Activated T-helper 2 cell treated with anti-CD3 and anti-CD28 coated beads, Interferon-gamma antibody, Interleukin-2, Interleukin-4, amounts not matched to agents 10 μg/mL and 5 μg/mL and 100 μg/mL, durations not matched to agents 14 hours and 24 hours and 36 hours (primary cell): ENCODE measurements at places on chromosomes 4 and X.

GRCh38 chrX:71181910-71182799 is 37.5 kb downstream of the NLGN3 start:
- peak; percentile 81 for DNase-seq

- no peak for DNase-seq
Observed at GRCh38 chr4:19945979-19946380, 305.7 kb upstream of the SLIT2 start.

DNA sequence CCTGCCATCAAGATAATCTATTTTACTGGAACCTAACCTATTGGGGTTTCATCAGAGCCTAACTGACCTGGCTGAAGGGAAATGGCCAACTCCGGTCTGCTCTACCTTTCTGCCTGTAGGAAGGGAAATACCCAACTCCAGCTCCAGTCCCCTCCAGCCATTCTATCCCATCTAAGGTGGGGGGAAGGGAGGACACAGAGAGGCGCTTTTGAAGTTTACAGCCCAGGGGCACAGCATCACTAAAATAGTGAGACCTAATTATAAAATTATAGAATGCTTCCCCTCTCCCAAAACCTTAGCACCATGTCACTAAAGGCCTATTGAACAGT is 27.8 kb upstream of the ACSL4 start:
- DNase-seq: no peak

GRCh38 chr4:31548021-31548420 is 827.9 kb downstream of the PCDH7 start:
- no peak for DNase-seq

DNA sequence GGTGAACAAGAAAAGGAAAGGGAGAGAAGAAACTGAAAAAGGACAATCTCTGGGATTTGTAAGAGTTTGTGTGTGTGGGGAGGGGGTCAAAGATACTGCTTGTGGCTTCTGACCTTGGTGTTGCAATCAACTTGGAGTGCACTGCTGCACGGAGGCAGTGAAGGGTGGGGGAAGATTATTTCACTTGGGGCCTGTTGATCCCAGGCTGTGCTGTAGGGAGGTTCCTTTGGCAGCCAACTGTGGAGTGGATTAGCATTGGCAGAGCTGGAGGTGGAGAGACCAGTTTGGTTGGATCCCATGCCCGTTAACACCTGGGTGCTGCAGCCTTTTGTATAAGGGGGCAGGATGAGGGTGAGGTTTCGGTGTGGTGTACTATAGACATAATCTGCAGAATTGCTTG is 38.2 kb downstream of the AFF1 start:
- DNase-seq: no peak

DNA sequence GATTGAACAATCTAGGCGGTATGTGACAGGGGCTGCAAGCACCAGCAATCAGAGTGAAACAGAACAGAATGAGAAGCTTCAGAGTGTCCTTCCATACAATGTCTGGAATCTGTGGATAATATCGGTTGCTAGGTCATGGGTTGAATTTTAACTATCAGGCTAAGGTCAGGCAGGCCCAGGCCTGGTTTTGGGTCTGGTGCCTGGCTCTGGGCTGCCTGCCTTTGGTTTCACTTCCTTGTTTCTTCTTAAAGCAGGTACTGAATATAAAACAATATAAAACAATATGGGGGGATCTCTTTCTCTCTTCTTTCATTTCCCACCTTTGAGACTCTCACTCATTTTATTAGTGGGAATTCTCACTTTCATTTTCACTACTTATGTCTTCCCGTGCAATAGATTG is 962.0 kb downstream of the CCSER1 start:
- no peak for DNase-seq

GRCh38 chr4:145299380-145300076 is 119.1 kb upstream of the OTUD4 start:
- peak; percentile 21 for DNase-seq

DNA sequence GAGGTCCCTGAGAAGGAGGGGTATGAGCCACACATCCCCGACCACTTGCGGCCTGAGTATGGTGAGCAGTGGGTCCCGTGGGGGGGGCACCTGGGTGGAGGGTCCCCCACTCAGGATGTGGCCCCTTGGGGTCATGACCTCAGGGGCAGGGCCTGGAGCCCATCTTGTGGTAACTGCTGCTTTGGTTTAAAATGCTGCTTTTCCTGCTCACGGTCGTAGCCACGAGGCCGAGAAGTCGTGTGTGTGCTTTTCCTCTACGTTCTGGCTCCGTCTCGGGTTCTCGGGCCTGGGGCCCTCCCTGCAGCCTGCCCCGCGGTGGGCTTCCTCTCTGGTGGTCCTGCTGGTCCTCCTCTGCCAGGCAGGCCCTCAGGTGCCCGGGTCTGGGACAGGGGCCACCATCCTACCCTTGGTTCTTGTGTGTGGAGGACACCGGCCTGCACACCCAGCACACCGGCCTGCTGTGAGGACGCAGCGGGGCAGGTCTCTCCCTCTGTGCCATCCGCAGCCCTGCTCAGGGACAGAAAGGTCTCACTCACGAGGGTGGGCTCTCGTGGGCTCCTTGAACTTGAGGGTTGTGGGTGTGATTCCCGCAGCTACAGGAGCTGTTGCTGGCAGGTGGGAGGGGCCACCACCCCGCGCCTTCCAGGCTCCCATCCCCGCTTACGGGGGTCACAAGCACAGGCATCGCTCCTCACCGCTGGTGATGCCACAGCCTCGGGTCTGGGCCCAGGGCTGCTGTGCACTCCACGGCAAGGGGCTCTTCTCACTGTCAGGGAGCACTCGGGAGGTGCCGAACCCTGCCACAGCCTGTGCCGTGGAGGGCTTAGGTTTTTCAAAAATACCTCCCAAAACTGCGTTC is 19.6 kb downstream of the UVSSA start:
- DNase-seq: no peak

DNA sequence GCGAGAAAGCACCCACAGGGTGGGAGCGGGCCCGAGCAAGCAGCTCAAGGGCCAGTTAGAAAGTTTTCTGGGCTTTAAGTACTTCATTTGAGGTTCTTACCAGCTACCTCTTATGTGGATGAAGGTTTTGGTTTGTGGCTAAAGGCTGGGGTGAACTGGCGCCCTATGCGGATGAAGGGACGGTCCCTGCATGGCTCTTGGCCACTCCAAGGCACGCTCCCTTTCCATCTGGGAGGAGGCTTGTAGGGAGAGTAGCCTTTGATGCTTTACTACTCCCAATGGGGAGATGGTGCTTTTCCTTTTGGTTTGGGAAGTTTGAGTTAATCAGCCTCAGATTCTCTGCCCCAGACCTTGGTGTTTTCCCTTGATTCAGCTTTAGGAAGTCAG is 17.7 kb downstream of the MRFAP1 start:
- DNase-seq: no peak

GRCh38 chrX:150337536-150337935 is 25.6 kb upstream of the MAMLD1 start:
- DNase-seq: no peak

GRCh38 chr4:56643596-56643995 is 37.5 kb downstream of the HOPX start:
- no peak for DNase-seq

DNA sequence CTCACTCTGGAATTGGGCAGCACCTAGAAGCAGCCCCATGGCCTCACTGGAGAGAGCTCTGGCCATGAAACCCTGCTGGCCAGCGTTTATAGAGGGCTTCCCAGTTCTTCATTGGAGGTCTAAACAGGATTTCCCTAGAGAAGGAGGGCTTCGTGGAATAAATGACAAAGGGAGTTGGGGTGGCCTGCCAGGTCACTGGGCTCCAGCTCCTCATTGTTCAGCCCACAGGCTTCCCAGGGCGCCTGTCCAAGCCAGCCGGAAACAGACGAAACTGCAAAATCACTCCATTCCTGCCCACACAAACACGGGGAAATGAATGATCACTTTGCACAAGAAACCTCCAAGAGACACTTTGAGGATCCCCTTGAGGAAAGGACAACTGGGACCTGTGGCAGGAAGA is 189.7 kb downstream of the TSPAN5 start:
- DNase-seq: no peak

- DNase-seq: no peak
Observed at GRCh38 chr4:6332042-6332668, 62.5 kb downstream of the WFS1 start.

DNA sequence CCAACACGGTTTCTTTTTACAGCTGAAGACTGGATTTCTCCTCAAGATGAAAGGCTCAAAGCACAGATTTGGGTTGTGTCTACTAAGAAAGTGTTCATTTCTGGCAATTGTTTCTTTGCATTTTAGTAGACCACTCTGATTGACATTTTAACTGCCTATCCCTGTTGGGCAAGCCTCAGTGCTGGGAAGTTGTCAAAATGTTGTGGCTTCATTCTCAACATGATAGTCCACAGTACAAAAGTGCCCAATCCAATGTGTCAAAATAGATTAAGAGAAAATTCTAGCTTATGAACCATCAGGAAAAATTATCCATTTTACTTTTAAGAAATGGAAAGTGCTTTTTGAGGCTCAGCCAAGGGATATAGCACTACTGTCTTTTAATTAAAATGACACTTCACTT is 323.9 kb upstream of the PRPS2 start:
- no peak for DNase-seq

DNA sequence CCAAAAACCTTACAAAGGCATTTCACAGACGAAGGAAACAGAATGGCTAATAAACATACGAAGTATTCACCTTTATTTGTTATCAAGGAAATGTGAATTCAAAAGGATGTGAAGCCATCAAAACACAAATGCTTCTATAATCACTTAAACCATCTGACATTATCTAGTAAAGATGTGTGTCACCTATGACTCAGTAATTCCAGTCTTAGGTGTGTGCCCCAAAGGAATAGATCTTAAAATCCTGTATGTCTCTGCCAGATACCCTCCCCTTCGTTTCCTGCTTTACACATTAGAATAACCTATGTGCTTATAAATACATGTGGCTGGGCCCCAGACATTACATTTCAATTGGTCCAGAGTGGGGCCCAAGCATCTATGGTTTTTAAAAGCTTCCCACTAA is 41.8 kb upstream of the CEP135 start:
- DNase-seq: no peak

- DNase-seq: no peak
Observed at GRCh38 chrX:132044953-132045352, 21.9 kb downstream of the STK26 start.

- no peak for DNase-seq
Observed at GRCh38 chr4:17492058-17492741, 19.7 kb downstream of the QDPR start.

GRCh38 chr4:134905061-134905460 is 703.5 kb upstream of the PABPC4L start:
- no peak for DNase-seq

DNA sequence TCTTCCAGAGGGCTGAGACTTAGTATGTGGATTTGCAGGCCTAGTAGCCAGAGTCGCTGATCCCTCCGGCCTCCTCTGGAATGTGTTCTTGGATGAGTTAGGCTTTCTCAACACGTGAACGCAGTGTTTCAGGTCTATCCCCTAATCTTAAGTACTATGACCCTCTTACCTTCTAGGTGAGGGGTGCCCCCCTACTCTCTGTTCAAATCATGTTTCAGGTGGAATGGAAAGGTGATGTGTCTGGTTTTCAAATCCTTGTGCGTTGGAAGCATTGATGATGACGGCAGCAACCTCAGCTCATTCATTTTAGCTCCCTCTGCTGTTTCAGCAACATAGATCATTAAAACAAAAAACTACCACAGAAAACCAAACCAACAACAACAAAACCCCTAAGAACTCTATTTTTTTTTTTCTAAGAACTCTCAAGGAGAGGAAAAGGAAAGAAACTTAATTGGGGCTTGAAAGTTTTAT is 56.4 kb downstream of the RWDD4 start:
- DNase-seq: no peak

GRCh38 chr4:38065900-38066299 is 105.7 kb downstream of the PTTG2 start:
- DNase-seq: no peak

- no peak for DNase-seq
Observed at GRCh38 chr4:108175966-108176365, 7.2 kb upstream of the LEF1 start.

GRCh38 chrX:78710171-78710570 is 37.3 kb upstream of the LPAR4 start:
- DNase-seq: no peak

DNA sequence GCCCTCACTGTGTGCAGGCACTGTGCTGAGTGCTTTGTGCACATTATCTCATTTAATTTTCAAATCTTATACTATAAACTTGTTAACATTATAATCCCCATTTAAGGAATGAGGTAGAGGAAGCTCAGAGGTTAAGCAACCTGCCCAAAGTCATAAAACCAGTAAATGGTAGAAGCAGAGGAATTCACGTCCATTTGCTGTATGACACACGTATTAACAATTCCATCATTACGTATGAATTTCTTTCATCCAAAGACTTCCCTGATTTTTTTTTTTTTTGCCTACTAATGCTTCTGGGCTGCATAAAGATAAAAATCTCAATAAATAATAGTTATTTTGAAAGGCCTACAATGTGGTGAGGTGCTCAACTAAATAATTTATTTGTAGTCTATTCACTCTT is 64.5 kb upstream of the H2AZ1 start:
- DNase-seq: no peak

GRCh38 chr4:185522451-185522850 is 12.9 kb downstream of the PDLIM3 start:
- no peak for DNase-seq

GRCh38 chrX:131675596-131676194 is 131.8 kb downstream of the OR13H1 start:
- DNase-seq: no peak

DNA sequence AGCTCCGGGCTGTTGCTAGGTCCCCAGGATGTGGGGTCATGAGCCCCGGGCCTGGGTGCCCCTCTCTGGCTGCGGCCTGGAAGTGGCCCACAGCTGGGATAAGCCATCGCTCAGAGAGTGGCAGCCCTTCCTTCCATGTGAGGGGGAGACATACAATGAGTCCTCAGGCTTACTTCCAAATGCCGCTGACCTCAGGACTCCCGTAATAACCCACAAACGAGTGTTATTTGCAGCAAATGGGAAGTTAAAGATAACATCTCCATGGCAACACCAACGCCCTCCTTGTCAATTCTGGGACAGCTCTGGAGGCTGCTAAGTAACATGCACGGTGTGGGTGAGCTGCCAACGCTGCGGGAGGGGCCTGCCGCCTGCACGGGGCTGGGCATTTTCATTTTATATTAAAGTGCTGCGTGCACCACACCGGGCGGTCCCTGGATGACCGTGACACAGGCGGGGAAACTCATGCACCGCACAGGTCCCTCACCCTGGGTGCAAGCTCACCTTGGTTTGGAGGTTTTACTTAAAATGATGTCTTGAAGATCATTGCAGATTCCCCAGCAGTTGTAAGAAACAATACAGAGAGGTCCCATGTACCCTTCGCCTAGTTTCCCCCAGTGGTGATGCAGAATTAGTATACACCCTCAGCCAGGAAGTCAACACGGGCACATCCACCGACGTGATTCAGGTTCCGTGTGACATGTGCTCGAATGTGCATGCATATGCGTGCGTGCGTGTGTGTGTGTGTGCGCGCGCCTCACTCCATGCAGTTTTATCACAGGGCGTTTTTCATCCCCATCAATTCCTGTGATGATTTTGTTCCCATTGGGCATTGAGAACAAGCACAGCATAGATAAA is 79.4 kb downstream of the ABLIM2 start:
- no peak for DNase-seq

DNA sequence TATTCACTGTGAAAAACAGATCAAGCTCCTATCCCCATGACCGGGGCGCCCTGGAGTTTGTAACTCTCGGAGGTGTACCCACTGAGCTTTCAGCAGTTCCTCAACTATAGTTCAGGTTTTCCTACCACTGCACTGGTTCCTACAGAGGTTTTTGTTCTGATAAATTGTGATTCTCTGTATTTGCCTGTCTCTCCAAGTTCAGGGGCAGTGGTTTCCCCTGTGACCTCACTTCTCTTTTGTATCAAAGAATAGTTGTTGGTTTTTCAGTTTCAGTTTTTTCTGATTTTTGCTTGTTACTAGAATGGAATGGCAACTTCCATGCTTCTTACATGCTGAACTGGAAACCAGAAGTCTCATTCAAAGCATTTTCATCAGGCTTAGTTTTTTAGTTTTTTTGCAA is 56.8 kb upstream of the PLS3 start:
- no peak for DNase-seq
